ENCODE measurements at places on chromosomes 16 and 17. TPM values are rescaled to one million over a fixed set of nuclear protein-coding genes. Genes with fewer than 3 reads are reported as not detected.

OR4D1 gene
- not detected for total RNA-seq

GRCh38 chr17:7988750-7989178 lies 13.7 kb upstream of the GUCY2D start:
- DNase-seq, result no peak

GRCh38 chr17:76079535-76079955 lies 563 bp downstream of the ZACN start:
- DNase-seq, result no peak

GRCh38 chr16:66948837-66949225 lies 12.2 kb upstream of the CES3 start:
- no peak for DNase-seq
